ENCODE measurements at places on chromosomes 5 and 9.

GRCh38 chr9:127139775-127140174 lies 17.3 kb upstream of the ANGPTL2 start:
- no peak for DNase-seq

DNA sequence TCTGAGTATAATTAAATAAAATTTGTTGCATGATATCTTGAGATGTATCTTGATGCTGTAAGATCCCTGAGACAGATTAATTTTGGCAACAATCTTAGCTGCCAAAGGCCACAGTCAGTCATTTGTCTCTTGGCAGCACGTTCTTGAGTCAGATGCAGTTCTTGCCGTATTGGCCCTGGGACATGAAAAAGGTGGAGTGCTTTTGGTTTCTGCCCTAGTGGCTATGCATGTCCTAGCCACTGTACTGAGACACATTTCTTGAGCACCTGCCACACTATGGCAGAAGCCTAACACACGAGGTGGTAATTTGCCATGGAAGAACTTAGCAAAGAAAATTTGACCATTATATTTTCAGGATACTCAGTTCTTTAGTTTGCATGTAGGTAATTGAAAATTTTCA lies 45.0 kb upstream of the PHF2 start:
- DNase-seq: no peak

- DNase-seq: no peak
Measured at GRCh38 chr9:128192601-128193371, 1.4 kb upstream of the CIZ1 start.

- no peak for DNase-seq
Measured at GRCh38 chr9:94168203-94169000, 84.1 kb downstream of the PTPDC1 start.

GRCh38 chr5:139078345-139078744 lies 119.8 kb downstream of the SIL1 start:
- DNase-seq: no peak

DNA sequence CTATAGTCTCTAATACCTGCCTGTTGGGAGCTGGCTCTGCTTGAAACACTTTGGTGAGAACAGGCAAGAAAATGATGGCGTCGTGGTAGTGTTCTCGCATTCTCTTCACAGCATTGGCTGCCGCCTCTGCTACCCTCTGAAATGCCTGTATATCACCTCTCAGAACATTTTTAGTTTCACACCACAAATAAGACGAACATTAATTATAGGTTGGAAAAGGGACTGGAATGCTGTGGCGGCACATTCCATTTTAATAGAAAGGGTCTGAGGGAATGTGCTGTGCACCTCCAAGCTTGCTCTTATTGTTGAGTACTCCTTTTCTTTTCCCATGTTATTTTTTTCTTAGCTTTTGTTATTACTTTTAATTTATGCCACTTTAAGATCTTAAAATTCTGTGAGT lies 134.6 kb upstream of the HMHB1 start:
- DNase-seq: no peak

DNA sequence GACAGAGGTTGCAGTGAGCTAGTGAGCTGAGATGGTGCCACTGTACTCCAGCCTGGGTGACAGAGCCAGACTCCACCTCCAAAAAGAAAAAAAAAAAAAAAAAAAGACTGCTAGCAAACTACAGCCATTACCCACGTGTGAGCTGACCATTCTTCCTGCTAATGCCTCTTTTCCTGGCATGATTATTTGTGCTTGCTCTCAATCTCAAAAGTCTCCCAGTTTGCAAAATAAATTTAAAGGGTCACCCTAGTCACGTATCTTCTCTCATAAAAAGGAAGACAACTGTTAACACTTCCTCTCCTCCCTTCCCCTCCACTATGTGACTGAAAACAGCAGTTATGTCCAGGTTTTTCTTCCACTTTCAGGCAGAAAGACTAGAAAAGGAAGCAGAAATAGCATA lies 37.2 kb downstream of the TRIM36 start:
- no peak for DNase-seq
